ENCODE measurements at places on chromosomes 3 and 15.

DNA sequence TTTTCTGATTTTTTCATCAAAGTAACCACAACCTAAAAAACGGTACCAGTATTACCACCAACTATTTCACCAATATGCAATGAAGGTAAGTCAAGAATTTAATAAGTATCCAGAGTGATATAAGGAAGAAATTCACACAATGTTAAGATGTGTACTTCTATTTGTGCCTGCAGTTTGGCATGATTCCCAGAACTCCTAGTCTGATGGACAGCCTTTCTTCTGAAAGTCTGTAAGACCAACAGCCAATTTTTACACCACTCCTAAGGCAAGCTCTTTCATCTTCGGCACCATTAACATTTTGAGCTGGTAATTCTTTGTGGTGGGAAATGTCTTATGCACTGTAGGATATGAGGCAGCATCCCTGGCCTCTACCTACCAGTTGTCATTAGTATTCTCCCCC, 108.3 kb downstream of the VPS13C start:
- DNase-seq: no peak

GRCh38 chr3:186783058-186783730, at the start of gene EIF4A2:
EIF4A2 (plus strand) TSS chr3:186783577; CDS start chr3:186783611, 34 bp downstream.
- peak; percentile 96 for DNase-seq

- no peak for DNase-seq
Measured at GRCh38 chr15:56767315-56767714, 34.0 kb upstream of the ZNF280D start.

DNA sequence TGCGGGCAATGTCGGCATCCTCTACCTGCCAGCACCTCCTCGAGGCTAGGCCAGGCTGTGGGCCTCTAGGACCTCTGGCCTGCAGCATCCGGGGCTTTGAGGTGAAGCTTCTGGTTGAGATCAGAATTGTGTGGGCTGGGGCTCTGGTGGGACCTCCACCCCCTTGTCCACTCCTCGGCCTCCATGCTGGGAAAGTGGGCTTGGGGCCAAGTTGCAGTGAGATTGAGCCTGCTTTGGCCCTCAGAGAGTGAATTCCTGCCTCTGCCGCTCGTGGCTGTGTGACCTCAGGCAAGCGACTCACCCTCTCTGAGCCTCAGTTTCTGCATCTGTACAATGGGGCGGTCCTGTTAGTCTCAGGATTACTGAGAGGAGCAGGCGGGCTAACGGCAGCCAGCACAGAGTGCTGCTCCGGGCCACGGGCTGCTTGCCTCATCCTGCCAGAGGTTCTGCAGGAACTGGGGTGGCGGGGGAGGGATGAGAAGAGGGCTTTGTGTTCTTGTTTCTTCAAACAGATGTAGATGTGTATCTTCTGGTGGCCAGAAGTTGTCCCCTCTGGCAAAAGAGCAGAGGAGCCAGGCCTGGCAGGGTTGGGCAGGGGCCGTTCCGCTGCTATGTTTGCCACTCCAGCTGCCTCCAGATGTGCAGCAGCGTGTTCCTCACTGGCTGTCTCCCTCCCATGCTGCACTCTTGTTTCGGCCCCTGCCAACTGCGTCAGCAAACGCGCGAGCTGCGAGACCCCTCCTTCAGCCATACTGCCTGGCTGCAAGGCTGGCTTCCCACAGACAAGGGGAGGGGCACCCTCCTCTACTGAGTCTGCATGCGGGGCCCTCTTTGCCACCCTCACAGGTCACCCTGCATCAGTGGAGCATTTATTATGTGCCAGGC, 33.7 kb downstream of the FBLN2 start:
- no peak for DNase-seq

DNA sequence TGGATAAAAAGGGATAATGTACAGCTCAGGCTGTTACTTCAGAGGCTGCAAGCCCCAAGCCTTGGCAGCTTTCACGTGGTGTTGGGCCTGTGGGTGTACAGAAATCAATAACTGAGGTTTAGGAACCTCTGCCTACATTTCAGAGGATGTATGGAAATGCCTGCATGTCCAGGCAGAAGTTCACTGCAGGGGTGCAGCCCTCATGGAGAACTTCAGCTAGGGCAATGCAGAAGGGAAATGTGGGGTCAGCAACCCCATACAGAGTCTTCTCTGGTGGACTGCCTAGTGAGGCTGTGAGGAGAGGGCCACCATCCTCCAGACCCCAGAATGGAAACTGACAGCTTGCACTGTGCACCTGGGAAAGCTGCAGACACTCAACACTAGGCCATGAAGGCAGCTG, 1350.3 kb downstream of the ROBO2 start:
- no peak for DNase-seq

DNA sequence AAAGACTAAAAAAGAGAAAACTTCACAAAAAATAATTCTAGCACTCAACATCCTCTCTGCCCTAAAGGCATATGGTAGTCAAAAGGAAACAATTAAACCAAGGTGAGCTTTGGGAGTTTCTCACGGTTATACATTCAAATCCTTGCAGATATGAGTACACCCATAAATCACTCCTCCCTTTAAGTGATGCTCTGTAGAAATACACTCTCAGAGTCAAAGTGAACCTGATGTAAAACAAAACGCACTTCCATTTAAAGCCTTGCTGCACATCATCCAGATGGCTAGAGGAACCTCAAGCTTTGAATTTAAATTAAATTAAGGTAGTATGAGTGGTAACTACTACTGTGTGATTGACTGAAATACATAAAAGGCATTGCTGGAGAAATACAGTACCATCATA, 36.0 kb upstream of the AADAC start:
- DNase-seq: no peak

- DNase-seq: no peak
Measured at GRCh38 chr15:99472416-99473145, 93.2 kb upstream of the MEF2A start.

- no peak for DNase-seq
Measured at GRCh38 chr15:64979252-64979710, 10.4 kb downstream of the SPG21 start.

GRCh38 chr3:8899876-8900460, 63.3 kb downstream of the RAD18 start:
- DNase-seq: no peak

- DNase-seq: no peak
Measured at GRCh38 chr3:107516475-107516874, 6.3 kb upstream of the BBX start.

DNA sequence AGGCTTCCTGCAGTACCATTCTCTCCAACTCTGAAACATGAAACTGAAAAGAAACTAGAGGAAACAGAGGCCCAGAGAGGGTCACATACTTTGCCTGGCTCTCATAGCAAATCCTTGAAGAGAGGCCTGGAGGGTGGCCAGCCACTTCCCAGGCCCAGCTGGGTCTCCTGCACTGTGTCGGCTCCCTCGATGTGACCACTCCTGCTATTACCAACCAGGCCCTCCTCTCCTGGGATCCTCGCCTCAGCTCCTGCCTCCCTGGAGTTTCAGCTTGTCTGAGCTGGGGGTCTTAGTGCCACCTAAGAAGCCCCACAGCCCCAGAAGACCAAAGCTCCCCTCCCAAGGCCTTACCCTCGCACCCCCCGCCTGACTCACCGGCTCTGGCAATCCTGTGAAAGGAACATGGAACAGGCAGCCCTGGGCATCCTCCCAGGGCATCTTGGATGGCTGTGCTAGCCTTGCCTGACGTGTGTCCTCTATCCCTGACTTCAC, 4.6 kb downstream of the LOXL1 start:
- peak; percentile 69 for DNase-seq

DNA sequence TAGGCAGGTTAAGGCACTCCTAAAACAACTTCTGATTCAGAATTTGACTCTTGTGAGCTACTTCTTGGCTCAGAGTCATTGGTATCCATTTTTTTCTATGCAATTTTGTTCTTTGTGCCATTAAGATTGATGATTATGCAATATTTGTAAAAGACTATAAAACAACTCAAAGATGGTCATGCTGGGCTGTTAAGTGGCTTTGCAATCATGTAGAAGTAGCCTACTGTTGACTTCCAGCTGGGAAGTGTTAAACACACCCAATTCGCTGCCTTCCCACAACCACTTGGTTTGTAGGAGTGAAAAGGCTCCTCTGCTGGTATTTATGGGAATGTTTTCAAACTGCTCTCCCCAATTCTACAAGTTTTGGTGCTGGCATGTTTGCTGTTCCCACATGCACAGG, 74.7 kb upstream of the COL6A6 start:
- no peak for DNase-seq

DNA sequence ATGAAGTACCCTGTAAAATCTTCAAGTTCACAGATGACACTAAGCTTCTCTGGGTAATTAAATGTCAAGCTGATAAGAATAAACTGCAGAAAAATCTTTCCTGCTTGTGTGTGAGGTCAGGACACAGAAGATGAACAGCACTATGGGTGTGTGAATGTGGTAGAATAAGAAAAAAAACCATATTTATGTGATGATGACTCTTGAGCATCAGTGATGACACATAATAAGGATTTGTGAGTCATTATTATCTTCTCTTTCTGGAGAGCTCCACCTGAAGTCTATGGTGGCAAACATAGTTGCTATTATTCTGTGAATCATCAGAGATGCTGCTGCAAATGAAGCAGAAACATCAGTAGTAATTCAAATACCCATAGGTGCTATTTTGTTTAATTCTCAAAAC, 422.4 kb downstream of the DIPK2A start:
- peak; percentile 7 for DNase-seq

GRCh38 chr3:180072786-180073185, 36.0 kb upstream of the PEX5L start:
- no peak for DNase-seq

- DNase-seq: no peak
Measured at GRCh38 chr15:63797116-63797515, 36.6 kb downstream of the HERC1 start.

GRCh38 chr3:49724586-49724985, 835 bp upstream of the GMPPB start:
- no peak for DNase-seq

- DNase-seq: no peak
Measured at GRCh38 chr15:89346516-89347231, 12.1 kb upstream of the POLG start.
